ENCODE measurements at places on chromosomes 6 and 20.
A peak's percentile ranks its signal among the peaks of the same experiment; 100 is the strongest.

DNA sequence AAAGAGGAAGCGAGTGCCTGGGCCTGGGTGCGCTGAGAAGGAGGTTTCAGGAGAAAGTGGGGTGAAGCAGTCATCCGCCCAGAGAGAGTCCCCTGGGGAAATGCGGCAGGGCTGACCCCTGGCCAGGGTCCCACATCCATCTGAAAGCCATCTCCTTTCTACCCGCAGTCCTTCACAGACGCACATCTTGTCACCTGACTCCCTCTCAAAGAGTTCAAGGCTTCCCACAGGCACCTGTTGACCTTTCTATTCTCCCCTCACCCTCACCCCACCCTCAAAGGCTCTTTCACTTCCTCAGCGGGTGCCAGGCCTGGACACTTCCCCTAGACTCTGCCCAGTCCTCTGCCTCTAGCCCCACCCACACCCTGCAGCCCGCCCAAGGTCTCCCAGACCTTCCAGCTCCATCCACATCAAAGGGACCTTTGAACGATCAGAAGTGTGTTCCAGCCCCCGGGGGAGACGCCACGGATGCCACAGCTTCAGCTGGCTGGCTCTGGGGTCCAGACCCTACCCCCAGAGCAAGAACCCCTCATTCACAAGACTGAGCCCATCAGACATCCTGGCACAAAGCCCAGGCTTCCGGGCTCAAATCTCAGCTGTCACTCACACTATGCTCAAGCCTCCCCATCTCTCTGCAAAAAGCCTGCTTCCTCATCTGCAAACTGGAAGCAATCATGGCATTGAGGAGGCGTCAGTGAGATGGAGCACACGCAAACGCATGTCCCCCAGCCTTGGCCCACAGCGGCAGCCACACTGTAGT, 2.1 kb downstream of the CTSZ start:
- no peak for DNase-seq

- DNase-seq: no peak
These were observed 14.9 kb downstream of the CUL7 start for GRCh38 chr6:43038727-43039126.

GRCh38 chr6:46933751-46934150, 12.0 kb upstream of the ADGRF5 start:
- no peak for DNase-seq

GRCh38 chr6:32117461-32117860, 8.3 kb upstream of the TNXB start:
- DNase-seq: no peak

- DNase-seq: peak; percentile 28
These were observed 79.0 kb downstream of the SAMD3 start for GRCh38 chr6:130143709-130144108.

DNA sequence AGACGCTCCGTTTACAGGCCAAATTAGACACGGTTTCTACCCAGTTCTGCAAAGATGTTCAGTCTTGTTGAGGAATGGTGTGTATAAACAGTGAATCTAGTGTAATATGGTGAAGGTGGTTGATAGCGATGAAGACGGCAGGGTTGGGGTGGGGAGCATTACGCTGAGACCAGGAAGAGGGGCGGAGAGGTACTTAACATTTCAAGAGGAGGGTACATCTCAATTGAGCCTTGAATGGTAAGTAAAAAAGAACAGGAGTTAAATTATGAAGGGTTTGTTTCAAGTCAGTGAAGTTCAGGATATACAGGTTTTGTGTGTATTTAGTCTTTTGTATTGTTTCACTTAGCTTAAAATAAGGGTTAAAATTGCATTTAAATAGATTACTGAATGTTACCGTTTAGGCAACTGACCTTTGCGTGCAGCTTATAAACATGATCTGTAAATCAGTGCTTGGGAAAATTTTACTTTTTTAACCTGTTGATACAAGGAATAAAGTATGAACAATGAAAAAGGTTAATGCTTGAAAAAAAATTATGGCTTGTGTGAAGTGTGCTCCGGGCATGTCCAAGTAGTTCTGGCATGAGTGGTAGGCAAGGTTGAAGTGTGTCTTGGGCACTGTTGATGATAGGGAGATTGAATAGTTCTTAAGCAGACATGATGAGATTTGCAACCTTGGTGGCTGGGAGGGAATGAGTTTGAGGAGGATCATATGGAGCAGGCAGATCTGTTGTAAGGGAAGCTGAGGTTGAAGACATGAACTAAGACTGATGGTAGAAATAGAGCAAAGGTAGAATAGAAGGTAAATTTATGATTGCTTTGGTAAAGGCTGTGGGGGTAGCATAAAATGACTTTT, 842 bp downstream of the POLR1C start:
- no peak for DNase-seq

DNA sequence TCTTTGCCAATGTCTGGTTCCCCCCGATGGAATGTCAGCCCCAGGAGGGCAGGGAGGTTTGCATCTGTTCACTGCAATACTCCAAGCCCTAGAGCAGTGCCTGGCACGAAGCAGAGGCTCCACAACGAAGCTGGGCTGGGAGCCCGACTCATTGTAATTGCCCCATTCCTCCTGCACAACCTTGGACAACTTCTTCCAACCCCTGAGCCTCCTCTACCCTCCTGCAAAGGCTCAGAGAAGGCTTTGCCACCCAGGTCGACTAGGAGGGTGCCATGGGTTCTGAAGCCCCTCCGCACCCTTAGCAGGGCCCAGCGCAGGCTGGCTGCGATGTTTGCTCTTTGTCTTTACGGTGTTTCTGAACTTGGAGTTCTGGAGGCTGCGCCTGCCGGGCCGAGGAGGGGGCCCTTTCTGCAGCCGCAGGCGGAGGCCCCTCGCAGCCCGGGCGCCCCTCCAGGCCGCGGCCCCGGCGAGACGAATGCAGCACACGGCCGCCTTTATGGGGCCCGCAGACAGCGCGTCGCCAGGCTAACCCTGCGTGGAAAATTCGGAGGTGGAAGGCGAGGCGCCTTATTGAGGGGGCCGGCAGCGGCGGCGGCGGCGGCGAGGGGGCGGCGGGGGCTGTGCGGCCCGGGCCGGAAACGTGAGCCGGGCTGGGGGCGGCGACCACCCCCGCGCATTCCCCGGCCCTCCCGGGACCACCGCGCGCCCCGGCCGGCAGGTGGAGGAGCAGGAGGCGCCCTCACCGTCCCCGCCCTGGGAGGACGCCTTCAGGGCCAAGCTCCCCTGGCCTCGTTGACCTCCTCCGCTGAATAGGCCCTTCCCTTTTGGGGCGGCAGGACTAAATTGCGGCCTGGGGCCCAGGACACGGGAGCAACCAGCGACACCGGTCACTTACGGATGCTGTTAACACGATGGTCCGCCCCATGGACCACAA, 27.0 kb downstream of the SNAI1 start:
- DNase-seq: no peak

GRCh38 chr6:68876792-68877493, 241.9 kb downstream of the ADGRB3 start:
- DNase-seq: peak; percentile 3

DNA sequence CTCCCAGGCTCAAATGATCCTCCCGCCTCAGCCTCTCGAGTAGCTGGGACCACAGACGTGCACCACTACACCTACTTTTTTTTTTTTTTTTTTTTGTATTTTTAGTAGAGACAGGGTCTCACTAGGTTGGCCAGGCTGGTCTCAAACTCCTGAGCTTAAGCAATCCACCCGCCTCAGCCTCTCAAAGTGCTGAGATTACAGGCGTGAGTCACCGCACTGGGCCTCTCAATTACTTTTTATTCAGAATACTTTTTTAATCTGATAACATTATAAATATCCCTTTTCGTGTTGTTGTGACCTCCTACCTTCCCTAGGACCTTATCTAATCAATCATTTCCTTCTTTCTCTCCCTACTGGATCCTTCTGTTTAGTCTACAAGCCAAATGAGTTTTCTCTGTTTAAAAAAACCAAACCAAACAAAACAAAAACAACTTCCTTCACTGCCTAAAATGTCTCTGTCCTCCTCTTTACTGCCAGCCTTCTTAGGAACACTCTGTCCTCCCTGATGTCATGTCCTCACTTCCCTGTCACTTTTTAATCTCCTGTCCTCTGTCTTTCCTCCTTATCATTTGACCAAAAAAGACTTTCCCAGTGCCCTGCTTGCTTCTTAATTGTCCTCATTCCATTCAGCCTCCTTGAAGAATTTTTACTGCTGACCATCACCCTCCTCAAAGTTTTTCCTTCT, 85.0 kb downstream of the CAP2 start:
- DNase-seq: no peak
